ENCODE measurements at places on chromosomes 11 and 22.

DNA sequence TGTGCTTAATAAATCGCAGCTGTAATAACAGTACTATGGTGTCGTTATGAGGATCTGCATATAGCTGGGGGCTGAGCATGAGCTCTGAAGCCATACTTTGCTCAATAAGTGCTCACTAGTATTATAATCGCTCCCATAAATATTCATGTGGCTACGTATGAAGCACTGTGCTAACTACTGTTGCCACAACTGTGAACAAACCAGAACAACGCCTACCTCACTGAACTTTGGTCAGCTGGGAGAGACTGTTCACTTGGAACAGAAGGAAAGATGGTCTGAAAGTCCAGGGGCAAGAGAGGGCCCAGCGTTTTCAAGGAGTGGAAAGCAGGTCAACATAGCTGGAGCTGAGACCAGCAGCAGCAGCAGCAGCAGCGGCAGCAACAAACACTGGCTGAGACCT, 141.6 kb downstream of the EFCAB6 start:
- DNase-seq = no peak

DNA sequence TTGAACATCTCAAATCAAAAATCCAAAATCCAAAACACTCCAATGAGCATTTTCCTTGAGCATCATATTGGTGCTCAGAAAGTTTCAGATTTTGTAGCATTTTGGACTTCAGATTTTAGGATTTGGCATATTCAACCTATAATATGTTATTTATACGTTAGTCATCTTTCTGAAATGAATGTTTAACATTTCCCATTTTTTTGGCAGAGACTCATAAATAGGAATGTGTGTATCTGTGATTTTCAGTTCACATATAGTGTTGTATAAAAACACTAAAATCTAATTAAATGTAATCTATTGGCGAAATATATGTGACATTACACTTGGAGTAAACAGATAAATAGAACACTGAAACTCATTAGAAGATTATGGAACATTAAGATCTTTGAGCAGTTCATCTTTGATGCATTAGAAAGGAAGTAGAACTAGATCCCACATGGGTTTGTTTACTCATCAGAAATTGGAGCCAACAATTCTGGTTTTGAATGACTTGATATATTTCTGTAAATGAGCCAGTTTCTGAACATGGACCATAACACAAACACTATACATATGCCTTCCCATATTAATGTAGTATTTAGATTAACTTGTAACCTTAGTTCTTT, 153.1 kb downstream of the UVRAG start:
- DNase-seq = no peak

- no peak for DNase-seq
Measured at GRCh38 chr11:66901964-66902390, 45.1 kb downstream of the LRFN4 start.

GRCh38 chr11:14065141-14065540, 102.6 kb downstream of the SPON1 start:
- no peak for DNase-seq

DNA sequence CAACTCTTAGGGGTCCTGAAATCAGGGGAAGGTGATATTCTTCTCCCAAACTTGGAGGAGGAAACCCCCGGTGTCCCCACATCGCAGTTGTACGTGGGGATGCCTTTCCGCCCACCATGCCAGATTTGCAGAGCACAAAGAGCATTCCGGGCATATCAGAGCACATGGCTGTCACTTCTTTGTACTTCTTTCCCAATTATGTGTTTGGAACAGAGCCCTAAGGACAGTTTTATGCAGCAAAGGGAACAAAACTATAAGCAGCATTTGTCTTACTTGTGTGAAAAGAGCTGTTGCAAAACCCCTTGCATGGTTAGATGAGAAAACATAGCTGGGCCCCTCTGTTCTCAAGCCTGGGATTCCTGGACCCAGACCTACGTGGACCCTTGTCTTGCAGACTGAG, 41.2 kb downstream of the NTM start:
- DNase-seq = no peak

GRCh38 chr11:70384566-70385152, 13.7 kb upstream of the CTTN start:
- DNase-seq = no peak

DNA sequence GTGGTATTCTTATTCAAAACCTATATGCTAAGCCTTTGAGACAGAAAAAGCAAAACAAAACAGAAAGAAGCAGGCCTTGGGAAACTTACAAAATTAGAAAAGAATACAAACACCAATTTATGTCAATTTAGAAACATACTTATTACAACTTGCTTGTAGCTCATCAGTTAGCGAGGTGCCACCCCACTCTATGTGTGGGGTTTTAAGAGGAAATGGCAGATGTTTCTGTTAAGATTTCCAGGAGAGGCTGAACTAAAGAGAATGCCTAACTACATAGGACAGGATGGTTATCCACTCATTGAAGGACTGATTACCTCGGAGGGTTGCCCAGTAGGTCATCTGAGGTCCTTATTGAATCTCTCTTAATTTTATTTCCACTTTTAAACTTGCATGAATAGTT, 302.0 kb downstream of the ETS1 start:
- DNase-seq = no peak

DNA sequence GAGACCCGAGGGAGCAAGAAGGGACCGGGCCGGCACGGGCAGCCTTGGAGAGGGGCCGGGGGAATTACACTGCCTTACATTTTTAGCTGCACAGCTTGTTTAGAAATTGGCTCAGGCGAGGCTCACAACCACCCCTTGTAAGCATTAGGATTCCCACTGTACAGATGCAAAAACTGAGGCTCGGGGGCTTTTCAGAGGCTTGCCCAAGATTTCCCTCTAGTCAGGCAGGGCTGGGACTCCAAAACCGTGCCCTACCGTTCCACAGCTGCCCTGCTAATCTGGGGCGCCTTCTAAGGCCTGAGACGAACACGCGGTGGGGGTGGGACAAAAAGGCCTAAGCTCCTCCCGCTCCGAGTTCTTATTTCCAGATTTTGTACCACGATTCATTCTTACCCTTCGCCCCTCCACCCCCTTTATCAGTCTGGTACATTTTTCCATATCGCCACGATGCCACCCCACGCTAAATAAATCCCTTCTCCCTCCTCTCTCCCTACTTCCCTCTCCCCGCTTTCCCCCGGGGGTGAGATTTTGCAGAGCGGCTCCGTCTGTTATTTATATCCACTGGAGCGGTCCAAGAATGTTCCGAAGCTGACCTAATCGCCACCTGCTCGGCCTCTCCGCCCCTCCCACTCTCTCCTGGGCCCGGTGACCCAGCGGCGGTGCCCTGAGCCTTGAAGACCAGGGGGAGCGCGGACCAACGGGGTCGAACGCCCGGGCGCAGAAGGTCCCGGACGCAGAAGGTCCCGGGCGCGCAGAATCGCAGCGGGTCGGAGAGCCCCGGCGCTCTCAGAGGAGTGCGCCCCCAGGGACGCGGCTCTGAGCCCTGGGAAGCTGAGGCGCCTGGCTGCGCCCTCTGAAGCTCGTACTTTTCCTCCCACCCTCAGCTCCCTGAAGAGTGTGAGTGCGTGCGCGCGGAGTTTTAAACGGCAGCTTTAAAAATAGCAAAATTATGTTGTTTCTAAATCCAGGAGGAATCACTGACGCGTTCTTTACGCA, 764 bp upstream of the PACSIN3 start:
- DNase-seq = no peak

GRCh38 chr11:57792060-57792541, 30.5 kb downstream of the CTNND1 start:
- no peak for DNase-seq

DNA sequence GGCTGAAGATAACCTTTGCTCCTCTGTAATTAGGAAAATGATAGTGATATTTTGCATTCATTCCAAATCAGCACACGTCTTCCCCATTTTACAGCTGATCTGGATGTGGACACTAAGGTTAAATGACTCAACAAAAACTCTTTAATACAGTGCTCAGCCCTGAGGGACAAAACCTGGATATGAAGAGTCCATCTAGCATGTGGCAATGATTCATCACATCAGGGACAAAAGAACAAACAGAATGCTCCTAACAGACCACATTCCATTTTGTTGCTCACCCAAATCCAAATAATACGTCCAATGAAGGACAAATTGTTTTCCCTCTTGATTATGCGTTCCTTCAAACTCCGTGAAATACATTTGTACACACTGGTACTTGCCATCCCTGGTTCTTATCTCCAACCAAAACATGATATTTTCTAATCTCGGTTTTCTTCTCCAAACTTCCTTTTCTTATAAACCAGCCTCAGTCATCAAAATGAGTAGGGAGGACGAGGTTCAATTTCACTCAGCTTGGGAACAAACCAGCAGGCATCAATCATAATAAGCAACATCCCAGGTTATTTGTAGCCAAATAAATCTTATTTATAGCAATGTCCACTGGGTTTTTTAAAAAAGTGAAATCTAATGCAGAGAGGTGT, 53.7 kb upstream of the MTMR2 start:
- DNase-seq = no peak

DNA sequence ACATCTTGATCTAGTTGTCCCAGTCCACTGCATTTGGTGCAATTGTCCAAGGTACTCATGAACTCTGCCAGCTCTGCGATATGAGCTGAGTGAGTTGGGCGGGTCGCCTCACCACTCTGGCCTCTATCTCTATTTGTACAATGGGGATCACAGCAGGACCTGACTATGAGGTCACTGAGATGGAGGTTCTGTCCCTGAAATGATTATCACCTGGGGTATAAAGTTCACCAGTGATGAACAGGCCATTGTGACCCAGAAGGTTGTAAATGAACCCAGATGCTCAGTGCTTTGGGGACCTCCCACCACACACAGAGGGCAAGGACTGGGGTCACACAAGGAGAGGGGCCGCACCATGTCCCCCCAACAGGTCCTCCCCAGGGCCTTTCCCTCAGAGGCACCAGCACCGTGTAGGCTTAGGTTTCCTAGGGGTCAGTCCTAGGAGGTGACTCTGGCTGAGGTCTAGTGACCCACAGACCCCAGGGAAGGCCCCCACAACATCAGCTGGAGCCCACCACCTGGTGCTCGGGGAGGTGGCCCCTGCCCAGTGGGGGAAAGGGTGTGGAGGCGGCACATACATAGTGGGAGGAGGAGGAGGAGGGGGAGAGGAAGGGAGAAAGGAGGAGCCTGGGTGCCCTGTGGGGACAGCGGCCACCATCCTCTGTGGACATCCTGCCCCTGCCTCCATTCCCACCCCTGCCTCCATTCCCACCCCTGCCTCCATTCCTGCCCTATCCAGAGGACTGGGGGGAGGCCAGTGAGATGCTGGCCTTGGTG, 25.0 kb upstream of the IGLL1 start:
- DNase-seq = no peak

DNA sequence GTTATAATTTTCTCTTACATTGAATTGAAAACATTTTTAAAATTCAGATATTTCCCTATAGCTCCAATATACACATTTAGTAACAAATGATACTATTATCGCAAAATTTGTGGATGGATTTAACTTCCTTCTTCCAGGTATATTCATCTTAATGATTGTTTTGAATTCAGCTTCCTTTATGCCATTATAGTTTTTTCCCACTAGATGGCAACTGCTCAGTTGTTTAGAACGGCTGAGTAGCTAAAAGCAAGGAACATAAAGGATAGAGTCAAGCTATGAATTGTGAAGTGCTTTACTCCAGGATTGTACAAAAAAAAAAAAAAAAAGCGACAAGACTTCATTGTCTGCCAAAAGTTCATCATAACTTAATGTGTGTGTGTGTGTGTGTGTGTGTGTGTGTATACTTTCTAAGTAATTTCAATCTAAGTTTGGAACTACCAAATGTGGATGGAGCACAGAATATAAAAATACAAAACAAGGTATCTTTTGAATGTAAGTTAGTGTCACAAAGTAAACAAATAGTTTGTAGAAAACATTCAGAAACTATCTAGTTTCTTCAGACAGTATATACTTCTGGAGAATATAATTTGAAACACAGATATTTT, 846.4 kb downstream of the DLG2 start:
- DNase-seq = peak; percentile 15

GRCh38 chr11:35293035-35293434, 126.3 kb downstream of the SLC1A2 start:
- no peak for DNase-seq

DNA sequence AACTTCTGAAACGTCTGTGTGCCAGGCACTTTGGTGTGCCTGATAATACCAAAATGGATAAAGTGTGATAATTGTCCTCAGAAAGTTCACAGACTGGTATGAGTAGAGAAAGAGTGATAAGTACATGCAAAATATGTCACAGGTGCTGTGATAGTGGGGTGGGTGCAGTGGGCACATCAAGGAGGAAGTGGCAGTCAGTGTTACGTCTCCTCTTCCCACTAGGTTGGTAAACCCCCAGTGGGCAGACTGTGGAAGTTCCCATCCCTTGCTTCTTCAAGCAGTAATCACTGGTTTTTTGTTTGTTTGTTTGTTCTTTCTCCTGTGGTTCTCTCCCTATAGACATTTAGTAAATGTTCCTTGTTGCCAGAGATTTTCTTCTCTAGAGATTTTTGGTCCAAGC, 5.4 kb downstream of the RNF121 start:
- no peak for DNase-seq

GRCh38 chr11:7665473-7666291, 7.6 kb downstream of the CYB5R2 start:
- no peak for DNase-seq

DNA sequence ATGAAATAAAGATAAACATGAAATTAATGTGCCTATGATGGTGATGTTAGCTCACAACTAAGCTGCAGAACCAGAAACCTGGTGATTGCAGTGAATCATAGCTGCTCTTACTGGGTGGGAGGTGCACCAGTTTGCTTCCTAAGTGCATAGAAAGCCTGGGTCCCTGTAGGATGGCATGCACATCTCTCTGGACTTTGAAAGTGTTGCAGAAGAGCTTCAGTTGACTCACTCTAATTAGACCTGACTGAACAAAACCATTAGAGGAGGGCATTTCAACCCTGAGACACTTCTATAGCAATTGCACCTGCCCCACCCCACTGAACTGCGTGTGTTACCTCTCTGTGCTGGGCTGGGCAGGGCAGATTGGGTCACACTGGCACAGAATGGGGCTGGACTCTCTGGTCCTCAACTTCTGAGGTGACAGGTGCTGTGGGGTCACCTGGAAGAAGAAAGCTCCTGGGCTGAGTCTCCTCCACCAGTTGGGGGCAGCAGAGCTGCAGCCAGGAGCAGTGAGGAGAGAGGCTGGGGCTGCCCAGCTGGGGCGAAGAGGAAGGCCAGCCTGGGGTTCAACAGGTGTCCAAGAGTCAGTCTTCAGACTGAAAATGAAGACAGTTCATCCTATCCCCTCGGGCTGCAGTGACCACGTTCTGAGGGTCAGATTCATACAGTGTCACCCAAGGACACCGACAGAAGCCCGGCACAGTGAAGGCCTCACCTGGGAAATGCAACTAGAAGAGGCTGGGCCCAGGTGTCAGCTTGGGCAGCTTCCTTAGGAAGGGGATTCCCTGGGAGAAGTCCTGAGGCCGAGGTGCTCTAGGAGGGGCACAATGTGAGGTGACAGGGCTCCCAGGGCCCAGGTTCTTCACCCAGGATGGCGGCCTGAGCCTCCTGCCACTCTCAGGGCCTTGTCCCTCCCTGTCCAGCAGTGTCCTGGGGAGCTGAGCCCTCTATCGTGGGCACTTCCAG, 58.1 kb downstream of the GGTLC2 start:
- DNase-seq = no peak
